Psoas muscle (tissue), 8 donors: ENCODE measurements at places on chromosomes 2 and 18. TPM values are rescaled to one million over a fixed set of nuclear protein-coding genes. Genes with fewer than 3 reads are reported as not detected.

GRCh38 chr18:56637711-56638231 is 621 bp downstream of the TXNL1 start:
- no peak for DNase-seq

DNA sequence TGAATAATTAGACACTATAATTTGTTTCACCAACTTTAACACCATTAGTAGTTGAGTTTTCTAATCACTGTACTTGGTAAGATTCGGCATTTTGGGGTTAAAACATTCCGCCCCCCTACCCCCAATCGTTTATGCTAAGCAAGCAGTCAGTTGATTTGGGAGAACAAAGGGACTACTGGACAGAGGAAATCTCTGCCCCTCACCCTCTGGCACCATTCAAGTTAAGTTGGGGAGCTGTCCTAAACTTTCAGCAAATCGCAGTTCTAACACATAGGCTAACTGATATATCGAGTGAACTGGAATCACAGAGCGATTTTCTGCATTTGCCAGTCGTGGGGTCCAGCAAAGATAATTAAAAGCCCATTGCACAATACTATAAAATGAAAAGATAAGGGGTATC is 5.6 kb downstream of the KLF7 start:
- DNase-seq: no peak

MATN3 gene
- 0.78 TPM for total RNA-seq

HNMT gene
- total RNA-seq: 7.3 TPM
